ENCODE measurements at places on chromosomes 11 and 22.

DNA sequence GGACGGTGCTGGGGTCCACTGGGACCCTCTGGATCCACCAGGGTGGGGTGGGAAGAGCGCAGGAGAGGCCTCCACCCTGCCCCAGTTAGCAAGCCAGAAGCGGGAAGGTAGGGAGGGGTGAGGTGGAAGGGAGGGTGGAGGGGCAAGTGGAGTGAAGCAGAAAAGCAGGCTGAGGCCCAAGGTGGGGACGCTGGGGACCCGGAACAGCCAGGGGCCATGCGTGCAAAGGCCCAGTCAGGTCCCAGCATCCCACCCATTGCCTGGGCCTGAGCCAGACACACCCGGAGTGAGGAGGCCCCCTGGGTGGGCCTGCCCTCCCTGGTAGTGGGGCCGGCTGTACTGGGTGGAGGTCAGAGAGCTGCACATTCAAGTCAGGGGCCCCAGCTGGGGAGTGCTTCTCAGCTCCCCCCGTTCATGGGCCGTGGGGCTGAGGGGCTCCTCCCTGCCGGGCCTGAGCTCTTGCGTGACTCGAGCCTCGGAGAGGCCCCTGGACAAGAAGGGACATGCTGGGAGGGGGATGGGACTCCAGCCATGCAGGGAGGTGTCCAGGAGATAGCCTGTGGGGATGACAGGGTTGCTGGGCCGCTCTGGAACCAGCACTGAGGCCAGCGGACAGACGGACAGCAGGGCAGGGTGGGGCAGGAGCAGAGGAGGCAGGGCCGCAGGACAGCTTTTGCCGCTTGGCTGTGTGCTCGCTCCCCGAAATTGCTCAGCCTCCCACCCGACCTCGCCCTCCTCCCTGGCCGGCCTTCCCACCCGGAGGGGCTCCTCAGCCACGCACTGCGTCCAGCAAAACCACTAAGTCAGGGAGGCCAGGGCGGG, 7.7 kb downstream of the TNNT3 start:
- no peak for DNase-seq

DNA sequence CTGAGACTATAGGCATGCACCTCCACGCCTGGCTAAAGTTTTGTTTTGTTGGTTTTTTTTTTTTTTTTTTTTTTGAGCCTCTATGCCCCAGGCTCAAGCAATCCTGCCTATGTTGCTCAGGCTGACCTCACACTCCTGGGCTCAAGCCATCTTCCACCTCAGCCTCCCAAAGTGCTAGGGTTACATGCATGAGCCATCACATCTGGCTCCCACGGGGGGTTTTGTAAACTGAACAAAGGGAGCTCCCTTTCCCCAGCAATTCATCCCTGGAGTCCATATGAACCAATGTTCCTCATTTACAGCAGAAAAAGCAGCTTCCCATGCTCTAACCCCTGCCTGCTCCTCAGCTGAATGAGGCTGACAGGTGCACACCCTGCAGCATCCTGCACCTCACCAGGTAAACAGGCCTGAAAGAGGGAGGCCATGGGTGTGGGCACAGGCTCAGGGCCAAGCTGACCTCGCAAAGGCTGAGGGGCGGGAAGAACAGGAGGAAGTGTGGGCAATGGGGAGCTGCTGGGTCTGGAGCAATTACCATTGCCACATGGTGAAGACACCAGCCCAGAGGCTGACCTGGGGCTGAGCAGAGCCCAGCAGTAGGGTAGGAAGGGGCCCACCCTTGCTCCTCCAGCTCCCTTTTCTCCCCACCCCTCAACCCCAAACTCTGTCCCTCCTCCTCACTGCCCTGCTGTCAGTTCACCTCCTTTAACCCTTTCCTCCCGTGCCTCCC, 58.2 kb downstream of the RBX1 start:
- no peak for DNase-seq

- DNase-seq = peak; percentile 81
Observed at GRCh38 chr11:20056109-20056949, 103.9 kb downstream of the DBX1 start.

- no peak for DNase-seq
Observed at GRCh38 chr11:85385547-85385946, 241.6 kb downstream of the DLG2 start.

- DNase-seq = no peak
Observed at GRCh38 chr11:46489656-46490560, 98.3 kb upstream of the CHRM4 start.

GRCh38 chr11:7116370-7116769, 27.6 kb downstream of the RBMXL2 start:
- no peak for DNase-seq

DNA sequence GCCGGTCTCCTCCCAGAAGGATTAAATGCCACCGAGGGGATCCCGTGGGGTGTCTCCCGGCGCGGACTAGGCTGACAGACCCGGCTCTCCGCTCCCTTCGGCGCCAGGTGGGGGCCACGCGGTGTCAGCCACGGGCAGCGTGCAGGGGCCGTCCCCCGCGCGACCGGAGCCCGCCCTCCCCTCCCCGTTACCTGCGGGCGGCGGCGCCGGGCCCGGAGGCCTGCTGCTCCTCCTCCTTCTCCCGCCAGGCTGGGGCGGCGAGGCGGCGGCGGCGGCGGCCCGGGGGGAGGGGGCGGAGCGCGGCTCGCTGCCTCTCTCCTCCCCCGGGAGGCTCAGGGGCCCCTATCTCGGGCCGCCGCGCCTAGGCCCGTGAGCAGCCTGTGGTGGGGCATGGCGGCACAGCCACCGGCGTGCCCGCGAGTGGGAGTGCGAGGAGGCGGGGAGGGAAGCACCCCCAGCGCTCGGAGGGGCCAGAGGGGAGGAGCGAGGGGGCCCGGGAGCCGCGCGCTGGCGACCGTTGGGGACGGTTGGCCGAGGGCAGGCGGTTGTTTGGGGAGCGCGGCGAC, 450 bp downstream of the ZBTB44 start:
- peak; percentile 61 for DNase-seq

GRCh38 chr11:72513411-72513810, 79.1 kb upstream of the CLPB start:
- no peak for DNase-seq

DNA sequence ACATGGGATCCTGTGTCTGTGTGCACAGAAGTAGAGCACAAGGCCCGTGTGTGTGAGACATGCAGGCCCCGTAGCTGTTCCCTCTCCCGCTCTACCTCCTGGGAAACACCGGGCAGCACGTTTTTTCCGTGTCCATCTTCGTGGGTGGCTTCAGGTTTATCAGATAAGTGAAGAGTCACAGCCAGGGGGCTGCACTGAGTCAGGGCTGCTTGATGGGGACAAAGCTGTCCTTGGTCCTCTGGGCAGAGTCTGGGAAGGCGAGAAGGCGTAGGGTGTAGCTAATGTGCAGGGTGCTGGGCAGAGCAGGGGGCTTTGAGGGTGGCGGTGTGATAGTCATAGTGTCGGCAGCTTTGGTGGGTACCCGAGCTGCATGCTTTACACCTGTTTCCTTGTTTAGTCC, 23.7 kb downstream of the INCENP start:
- DNase-seq = no peak

GRCh38 chr22:25900880-25901279, 158.9 kb downstream of the MYO18B start:
- DNase-seq = no peak

DNA sequence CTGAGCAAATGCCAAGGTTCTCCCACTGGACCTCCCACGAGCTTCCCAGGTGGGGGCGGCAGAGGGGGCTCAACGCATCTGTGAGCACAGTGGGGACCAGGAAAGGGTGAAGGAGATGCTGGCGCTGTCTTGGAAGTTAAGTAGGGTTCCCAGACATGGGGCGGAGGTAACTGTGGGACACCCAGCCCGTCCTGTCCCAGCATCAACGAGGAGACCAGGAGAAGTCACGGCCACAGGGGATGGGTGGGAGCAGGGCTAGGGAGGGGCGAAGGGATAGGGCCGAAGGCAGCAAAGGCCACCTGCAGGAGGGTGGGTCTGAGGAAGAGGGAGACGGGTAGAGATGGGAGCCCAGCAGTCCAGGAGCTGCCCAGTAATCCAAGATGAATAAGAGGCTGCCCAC, 70.4 kb downstream of the PHF21B start:
- DNase-seq = no peak

Measured in prostate gland (tissue), 2 donors.